Calu3 (cell line): ENCODE measurements at places on chromosomes 6 and 20. TPM values are rescaled to one million over a fixed set of nuclear protein-coding genes. Genes with fewer than 3 reads are reported as not detected.

DNA sequence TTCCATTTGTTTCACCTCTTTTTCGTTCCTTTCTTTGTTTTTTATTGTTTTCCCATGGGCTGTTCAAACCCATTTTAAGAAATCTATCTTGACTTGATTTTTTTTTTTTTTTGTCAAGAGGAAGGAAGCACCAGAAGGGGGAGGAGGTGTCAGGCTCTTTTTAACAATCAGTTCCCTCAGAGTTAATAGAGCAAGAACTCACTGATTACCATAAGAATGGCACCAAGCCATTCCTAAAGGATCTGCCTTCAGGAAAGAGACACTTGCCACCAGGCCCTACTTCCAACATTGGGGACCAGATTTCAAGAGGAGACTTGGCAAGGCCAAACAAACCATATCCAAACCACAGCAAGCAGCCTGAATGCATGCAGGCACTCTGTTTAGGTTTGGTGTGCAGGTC is 168.0 kb downstream of the OTOR start:
- H3K36me3 ChIP-seq, result no peaks in the 10 kb centered on the region
- H3K27me3 ChIP-seq, result peaks cover 10% of the 10 kb centered on the region
- no peak overlapping the region for H3K27ac ChIP-seq
- H3K4me1 ChIP-seq, result no peaks in the 10 kb centered on the region

GRCh38 chr6:154767003-154767723 is 33.9 kb downstream of the SCAF8 start:
- no peaks in the 10 kb centered on the region for H3K27me3 ChIP-seq
- no peak for DNase-seq
- H3K4me3 ChIP-seq, result no peak overlapping the region
- no peak overlapping the region for H3K27ac ChIP-seq

DNA sequence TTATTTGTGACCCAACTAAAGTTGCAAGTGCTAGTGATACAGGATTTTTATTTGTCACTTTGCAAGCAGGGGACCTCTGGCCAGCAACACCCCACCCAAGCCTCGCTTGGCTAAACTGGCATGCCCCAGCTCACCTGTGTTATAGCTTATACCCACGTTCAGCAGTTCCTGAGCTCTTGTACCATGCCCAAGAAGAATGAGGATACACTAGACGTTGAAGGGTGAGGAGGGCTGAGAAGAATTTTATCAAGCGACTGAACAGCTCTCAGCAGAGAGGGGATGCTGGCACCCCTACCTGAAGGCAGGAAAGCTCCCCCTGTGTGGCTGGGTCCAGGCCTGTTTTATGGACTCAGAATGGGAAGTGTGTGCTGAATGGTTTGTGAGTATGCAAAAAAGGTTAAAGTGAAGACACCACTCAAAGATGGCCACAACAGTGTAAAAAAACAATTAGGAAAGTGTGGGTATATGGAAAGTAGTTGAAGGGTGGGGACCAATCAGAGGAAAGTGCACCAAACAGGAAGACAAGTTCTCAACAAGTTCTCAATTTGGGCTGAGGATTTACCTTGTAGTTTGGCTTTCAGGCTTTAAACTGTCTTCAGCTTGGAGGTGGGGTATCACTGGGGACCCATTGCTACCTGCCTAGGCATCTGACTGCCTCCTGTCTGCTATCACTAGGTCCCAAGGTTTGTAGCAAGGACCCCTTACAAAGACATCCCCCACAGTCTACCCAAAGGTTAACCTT is 15.0 kb downstream of the BTN2A1 start:
- peaks cover 25% of the 10 kb centered on the region for H3K4me1 ChIP-seq
- H3K27ac ChIP-seq, result peak overlapping the region; percentile 94
- H3K4me3 ChIP-seq, result no peak overlapping the region
- H3K27me3 ChIP-seq, result no peaks in the 10 kb centered on the region
- peaks cover 16% of the 10 kb centered on the region for H3K36me3 ChIP-seq

DNA sequence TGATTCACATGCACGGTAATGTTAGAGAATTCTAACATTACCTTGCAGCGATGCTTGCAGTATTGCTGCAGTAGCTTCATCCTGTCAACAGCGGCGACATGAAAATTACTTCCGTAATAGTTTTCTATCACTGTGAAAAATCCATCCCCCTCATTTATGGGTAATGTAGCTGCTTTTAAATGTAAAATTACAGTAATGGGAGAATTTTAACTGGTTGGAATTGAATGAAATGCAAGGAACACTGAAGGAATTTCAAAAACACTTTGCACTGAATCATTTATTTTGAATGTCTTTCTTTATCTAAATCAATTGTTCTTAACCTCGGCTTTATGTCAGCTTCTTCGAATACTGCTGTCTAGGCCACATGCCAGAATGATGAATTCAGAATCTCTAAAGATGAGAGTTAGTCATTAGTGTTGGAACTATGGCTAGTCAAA is 102.4 kb upstream of the HIVEP1 start:
- no peaks in the 10 kb centered on the region for H3K36me3 ChIP-seq
- H3K4me1 ChIP-seq, result no peaks in the 10 kb centered on the region
- H3K27ac ChIP-seq, result no peak overlapping the region
- H3K27me3 ChIP-seq, result no peaks in the 10 kb centered on the region
- H3K4me3 ChIP-seq, result no peak overlapping the region

The MAS1L gene
- total RNA-seq, result not detected in 2 replicates

DNA sequence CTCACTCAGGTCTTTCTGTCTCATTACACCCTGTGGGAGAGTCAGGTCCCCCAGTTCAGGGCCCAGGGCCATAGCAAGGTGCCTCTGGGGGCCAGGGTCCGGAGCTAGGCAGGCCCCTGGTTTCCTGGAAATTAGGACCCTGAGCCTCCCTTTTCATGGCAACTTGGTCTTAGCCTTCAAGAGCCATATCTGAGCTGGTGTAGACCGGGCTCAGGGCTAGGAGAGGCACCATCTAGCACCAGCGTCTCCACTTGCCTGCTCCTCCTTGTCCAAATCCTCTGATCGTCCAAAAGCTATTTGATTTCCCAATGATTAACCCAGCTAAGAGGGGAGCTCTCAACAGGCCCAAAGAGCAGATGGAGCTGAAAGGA is 5.6 kb downstream of the MDFI start:
- H3K4me1 ChIP-seq, result peaks cover 6% of the 10 kb centered on the region
- peaks cover 11% of the 10 kb centered on the region for H3K36me3 ChIP-seq
- no peak for DNase-seq
- no peak overlapping the region for H3K27ac ChIP-seq

DNA sequence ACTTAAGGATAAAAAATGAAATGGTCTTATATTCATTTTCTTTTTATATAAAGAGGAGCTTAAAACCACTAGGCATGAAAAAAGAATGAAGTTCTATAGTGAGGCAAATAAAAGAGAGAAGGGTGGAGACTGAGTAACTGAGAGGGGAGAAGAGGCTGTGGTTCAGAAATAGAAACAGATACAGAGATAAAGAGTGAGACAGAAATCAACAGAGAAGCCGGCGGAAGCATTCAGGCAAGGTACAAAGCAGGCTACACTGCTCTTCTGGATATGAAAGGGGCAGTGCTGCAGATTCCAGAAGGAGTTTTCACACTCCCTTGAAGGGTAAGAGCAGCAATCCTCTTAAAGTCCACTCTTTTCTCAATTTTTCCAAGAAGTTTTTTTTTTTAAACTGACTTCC is 29.9 kb downstream of the NFATC2 start:
- no peak overlapping the region for H3K27ac ChIP-seq
- H3K4me3 ChIP-seq, result no peak overlapping the region
- peaks cover 10% of the 10 kb centered on the region for H3K36me3 ChIP-seq
- no peaks in the 10 kb centered on the region for H3K27me3 ChIP-seq
- DNase-seq, result no peak

The SLC22A7 gene
- total RNA-seq, result not detected in 2 replicates

DNA sequence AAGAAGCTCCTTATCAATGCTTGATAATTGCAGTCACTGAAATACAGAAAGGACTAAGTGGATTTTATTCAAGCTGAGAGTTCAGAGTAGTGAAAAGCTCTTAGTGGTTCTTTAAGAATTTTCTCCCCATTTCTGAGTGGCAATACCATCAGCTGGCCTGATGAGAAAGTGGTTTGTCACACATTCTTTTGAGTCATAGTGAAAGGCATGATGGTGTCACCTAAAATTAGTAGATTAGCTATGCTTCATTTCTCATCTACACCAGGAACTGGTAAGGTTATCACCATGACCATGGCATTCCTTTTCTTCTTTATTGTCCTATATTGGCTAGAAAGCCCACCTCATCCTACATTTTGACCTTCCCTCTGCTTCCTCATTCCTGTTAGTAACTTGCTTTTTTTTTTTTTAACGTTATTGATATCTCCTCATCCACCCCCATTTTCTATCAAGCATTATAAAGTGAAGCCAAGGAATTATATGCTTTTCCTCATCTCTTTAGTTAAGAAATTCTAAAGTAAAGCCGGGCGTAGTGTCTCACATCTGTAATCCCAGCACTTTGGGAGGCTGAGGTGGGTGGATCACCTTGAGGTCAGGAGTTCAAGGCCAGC is 67.4 kb upstream of the LOC128125822 start:
- no peaks in the 10 kb centered on the region for H3K36me3 ChIP-seq
- peak overlapping the region; percentile 45 for H3K27ac ChIP-seq
- peaks cover 10% of the 10 kb centered on the region for H3K4me1 ChIP-seq
- no peaks in the 10 kb centered on the region for H3K27me3 ChIP-seq

The ID4 gene
- total RNA-seq, result 1.7 and 1.8 TPM in 2 replicates

- no peak overlapping the region for H3K27ac ChIP-seq
- peaks cover 10% of the 10 kb centered on the region for H3K36me3 ChIP-seq
- H3K4me1 ChIP-seq, result no peaks in the 10 kb centered on the region
- DNase-seq, result no peak
Observed at GRCh38 chr20:58710481-58711265, 18.1 kb downstream of the NPEPL1 start.

The CDSN gene
- 0.35 and 0.42 TPM in 2 replicates for total RNA-seq
